ENCODE measurements at places on chromosomes 7 and 10. TPM values are rescaled to one million over a fixed set of nuclear protein-coding genes. Genes with fewer than 3 reads are reported as not detected.

GIMAP7 gene
- total RNA-seq = 16.2 TPM

TMEM236 gene
- total RNA-seq = 0.19 TPM

TMEM213 gene
- not detected for total RNA-seq

CABCOCO1 gene
- total RNA-seq = not detected

SEC61G gene
- total RNA-seq = 210 TPM
